ENCODE measurements at places on chromosomes 2 and 18.

DNA sequence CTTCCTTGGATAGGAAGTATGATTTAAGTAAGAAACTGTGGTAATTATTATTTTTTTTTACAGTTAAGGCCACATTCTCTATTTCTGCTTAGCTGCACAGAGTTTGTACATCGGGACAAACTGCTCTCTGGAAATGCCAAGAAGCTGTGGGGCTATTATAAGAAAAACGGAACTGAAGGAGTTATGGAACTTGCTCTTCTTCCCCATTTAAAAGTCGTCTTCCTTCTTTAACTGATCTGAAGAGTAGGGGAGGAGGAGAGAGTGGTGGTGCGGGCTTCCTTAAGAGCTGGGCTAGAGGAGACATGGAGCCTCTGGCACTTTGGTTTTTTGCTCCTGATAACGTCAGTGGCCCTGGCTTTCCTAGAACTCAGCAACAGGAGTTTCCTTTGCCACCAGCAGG is 54.4 kb downstream of the RAB31 start:
- no peak for DNase-seq

GRCh38 chr2:112129060-112129459 is 9.1 kb upstream of the FBLN7 start:
- no peak for DNase-seq

GRCh38 chr2:47534179-47534919 is 131.4 kb downstream of the MSH2 start:
- no peak for DNase-seq

DNA sequence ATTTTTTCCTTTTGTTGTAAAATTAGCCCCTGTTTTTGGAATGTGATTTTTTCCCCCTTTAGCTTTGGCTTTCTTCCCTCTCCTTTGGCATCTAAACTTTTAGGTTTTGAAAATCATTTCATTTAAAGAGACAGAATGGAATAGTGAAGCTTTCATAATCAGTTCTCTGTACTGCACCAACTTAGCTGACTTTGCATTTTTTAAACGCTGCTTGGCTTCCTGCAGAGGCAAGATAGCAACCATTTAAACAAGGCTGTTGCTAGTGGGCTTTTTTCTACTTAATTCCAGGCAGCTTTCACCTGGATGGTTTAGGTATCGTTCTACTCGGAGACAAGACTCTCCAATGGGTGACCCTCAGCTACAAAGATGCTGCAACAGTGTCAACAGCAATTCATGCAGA is 267.9 kb upstream of the PKDCC start:
- no peak for DNase-seq

DNA sequence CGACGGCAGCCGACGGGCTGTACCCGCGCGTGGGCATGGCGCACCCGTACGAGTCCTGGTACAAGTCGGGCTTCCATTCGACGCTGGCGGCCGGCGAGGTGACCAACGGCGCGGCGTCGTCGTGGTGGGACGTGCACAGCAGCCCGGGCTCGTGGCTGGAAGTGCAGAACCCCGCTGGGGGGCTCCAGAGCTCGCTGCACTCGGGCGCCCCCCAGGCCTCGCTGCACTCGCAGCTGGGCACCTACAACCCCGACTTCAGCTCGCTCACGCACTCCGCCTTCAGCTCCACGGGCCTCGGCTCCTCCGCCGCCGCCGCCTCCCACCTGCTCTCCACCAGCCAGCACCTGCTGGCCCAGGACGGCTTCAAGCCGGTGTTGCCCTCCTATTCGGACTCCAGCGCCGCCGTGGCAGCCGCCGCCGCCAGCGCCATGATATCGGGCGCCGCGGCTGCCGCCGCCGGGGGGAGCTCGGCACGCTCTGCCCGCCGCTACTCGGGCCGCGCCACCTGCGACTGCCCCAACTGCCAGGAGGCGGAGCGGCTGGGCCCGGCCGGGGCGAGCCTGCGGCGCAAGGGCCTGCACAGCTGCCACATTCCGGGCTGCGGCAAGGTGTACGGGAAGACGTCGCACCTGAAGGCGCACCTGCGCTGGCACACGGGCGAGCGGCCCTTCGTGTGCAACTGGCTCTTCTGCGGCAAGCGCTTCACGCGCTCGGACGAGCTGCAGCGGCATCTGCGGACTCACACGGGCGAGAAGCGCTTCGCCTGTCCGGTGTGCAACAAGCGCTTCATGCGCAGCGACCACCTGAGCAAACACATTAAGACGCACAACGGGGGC is 2.0 kb downstream of the SP9 start:
- DNase-seq: no peak

- no peak for DNase-seq
These were observed 131.8 kb downstream of the ZAP70 start for GRCh38 chr2:97845133-97845532.

DNA sequence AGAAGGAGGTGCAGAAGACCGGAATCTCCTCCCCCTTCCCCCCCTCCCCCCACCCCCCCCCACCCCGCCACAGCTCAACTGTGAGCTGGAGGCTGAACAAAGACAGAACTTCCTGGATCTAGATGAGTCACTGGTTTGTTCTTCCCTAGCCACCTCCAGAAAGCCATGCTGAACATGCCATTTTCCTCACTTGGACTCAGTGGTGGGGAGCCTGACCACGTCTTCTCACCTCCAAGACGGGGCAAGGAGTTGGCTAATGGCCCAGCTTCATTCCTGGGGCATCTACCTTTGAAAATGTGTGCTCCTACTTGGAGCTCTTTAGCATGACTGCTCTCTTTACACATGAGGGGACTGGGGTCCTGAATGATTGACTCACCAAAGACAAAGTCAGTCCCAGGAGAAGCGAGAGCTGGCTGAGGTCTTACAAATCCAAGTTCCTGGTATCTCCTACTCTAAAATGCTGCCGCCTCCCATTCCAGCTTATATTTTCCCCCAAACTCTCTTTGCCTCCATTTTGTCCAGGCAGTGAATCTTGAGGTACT is 22.6 kb upstream of the FZD5 start:
- no peak for DNase-seq

DNA sequence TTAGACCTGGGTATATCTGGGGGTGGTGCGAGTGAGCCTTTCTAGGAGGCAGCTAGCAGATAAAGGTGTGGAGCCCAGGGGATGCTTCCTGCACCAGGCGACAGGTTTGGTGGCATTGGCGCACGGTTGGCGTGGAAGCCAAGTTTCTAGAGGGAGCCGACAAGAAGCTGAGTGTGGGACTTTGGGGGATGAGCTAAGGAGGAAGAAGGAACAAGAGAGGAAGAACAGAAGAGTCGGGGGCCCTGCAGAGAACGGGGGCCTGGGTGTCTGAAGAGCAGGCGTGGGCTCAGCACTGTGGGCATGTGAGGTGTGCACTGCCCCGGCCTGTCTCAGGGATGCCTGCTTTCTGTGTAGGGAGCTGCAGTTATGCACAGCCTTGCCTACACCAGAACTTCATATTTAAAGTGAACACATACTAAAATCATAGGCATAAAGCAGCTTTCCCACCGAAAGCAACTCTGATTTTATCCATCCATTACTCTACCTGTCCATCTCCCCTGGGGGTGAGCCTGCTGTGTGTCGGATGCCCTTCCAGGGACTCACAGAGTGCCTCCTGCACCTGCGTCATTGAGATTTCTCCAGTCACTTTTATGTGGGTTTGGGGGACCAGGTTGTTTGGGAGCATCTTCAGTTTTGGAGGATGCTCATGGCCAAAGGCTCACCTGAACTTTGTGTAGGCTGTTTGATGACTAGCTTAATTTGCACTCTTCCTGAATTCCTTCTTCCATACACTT is 149.7 kb downstream of the LDLRAD4 start:
- DNase-seq: no peak

- no peak for DNase-seq
These were observed 86.7 kb downstream of the LYPD6B start for GRCh38 chr2:149125031-149125725.

- DNase-seq: no peak
These were observed 168.4 kb downstream of the IRS1 start for GRCh38 chr2:226631187-226631586.

DNA sequence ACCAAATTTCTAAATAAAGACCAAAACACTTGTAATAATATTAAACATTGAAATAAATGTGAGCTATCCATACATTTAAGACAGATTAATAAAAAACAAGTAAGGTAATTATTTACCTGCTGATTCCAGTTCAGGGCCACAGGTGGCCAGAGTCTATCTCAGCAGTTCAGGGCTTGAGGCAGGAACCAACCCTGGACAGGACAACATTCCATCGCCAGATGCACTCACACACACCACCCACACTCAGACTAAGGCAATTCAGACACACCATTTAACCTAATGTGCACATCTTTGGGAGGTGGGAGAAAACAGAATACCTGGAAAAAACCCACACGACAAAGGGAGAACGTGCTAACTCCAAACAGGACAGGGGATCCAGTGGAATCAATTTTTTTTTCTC is 14.1 kb upstream of the WDSUB1 start:
- DNase-seq: no peak

- no peak for DNase-seq
These were observed 1.0 kb downstream of the HOXD12 start for GRCh38 chr2:176100547-176101140.

- no peak for DNase-seq
These were observed 138.1 kb downstream of the WDR7 start for GRCh38 chr18:56789004-56789888.

DNA sequence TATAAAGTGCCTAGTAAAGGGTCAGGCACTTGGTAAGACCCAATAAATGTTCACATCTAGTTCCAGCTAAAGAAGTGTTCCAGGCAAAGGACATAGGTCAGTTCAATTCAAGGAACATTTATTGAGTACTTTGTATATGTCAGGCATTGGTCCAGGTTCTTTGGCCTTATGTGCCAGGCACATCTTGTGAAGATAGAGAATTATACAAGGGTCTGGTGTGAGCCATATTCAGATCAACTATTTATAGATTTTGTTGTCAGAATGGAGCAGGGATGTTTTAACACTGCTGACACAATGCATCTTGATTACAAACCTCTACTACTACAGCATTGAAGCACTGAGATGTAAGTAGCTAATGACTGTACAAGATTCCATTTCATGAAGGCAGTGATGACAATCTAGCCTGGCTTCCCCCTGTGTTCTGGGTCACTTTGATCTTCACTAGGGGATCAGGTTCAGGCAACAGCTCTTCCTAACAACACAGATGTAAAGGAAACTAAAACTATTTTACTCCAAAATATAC is 18.1 kb upstream of the MSTN start:
- DNase-seq: no peak

DNA sequence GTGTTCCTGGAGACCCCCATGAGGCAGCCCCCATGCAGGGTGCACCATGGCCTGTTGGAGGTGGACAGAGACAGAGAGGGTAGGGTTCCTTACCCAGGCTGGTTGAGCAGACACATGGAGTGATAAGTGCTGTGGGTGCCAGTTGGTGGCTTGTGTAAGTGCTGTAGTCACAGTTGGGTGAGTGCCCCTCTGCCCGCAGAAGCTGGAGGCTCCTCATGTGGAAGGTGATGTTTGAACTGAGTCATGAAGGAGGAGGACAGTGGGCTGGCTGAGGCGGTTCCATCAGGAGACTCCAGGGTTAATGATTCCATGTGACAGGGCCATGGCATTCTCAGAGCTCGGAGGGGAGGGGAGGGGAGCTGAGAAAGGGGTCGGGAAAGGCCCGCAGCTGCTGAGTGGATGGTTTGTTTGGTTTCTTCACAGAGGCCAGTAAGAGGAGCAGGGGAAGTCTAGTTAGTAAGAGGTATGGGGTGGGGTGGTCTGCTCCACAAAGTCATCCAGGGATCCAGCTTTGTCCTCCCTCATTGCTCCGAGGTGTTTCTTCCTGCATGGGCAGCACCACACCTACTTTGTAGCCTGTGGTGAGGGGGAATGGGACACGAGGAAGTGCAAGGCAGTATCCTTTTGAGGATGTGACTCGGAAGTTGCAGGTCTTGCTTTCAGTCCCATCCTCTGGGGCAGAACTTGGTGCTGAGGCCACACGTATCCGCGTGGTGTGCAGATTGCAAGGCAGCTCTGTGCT is 13.6 kb downstream of the IMPA2 start:
- no peak for DNase-seq

DNA sequence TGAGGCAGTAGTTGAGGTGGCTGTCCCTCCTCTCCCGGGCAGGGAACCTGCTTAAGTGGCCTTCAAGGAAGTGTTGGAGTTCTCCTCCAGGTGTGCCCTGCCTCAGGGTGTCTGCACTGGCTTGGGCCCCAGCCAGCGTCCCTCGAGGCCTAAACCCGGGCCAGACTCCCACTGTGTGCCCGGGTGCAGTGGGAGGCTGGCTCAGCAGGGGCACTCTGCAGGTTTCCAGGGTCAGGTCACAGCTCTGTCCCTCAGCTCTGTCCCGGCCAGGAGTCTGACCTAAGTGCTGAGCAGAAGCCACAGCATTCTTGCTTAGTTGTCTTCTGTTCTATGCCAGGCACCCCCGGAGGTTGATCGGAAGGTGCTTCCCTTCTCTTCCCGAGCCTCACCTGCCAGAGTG is 69.0 kb upstream of the OTOS start:
- no peak for DNase-seq

GRCh38 chr18:24027156-24027827 is 12.7 kb downstream of the TTC39C start:
- DNase-seq: no peak

- no peak for DNase-seq
These were observed 808.6 kb downstream of the RNF144A start for GRCh38 chr2:7725850-7726242.

GRCh38 chr18:9838144-9838877 is 47.5 kb upstream of the TXNDC2 start:
- no peak for DNase-seq

DNA sequence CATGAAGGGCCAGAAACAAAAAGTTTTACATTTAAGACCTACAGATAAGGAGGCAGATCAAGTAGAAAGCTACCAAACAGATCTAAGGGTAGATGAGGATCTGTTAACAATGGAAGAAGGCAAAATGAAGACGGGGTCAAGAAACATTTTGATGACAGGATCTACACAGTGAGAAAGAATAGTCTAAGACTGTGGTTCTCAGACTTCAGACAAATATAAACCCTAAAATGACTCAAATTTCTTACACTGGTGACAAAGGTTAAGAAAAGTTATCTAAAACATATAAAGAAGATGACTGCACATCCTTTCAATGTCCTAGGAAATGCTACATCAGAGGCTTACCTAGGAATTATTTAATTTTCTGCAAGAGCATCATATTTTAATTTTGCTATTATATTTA is 34.4 kb downstream of the TRIP12 start:
- no peak for DNase-seq

DNA sequence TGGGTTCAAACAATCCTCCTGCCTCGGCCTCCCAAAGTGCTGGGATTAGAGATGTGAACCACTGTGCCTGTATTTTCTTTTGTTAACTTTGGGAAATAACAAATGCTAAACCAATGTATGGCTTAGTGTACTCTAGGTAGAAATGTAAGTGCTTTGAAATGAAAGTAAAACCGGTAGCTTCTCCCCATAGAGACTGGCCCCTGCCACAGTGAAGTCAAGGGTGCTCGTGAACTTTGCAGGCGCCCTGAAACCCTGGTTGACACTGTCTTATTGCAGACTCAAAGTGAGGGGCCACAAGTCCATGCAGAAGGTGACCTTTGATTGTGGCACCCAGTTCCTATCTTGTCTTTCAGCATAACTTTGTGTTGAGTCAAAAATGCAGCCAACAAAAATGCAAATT is 24.2 kb upstream of the MTCL1 start:
- no peak for DNase-seq

GRCh38 chr18:3596637-3597384 is 146.8 kb downstream of the TGIF1 start:
- no peak for DNase-seq
